ENCODE measurements at places on chromosomes 3 and 15. TPM values are rescaled to one million over a fixed set of nuclear protein-coding genes. Genes with fewer than 3 reads are reported as not detected.

DNA sequence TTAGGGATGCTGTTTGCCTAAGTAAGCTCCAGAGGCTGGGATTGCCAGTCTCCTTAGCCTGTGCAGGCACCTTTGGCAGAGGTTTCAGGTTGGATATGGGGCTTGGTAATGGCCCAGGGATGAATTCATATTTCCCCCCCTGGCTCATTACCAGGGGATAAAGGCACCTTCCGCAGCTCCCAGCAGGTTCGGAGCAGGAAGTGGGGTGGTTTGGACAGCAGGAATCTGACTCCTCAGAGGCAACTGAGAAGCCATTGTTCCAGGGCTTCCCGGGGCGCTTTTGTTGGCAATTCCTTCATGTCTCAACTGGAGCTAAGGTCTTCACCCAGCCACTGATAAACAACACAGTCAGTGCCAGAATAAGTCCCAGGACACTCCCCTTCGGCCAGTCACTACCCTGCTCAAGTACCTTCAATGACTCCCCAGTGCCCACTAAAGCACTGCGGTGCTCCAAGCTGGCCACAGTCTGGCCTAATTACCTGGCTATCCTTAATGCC lies 85.3 kb upstream of the SLC6A6 start:
- no peak for DNase-seq

COL6A5 gene
- not detected for total RNA-seq

DNA sequence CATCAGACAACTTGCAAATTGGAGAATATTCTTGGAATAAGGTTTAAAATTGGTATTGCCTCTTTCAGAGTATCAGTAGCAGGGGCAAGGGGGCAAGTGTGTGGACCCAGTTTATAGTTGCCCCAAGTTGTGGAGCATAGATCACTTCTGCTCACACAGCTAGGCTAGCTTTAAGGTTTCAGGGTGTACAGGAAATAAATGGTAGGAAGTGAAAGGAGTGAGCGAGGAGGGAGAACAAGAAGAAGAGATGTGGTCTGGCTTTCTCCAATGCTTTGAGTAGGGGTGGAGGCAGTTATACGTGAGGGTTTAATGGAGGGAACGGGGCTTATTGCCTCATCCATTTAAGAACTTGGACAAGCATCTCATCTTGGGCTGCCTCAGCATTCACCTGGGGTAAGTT lies 290.0 kb upstream of the CFAP20DC start:
- DNase-seq: no peak

MUC4 gene
- total RNA-seq: 0.11 TPM

DNA sequence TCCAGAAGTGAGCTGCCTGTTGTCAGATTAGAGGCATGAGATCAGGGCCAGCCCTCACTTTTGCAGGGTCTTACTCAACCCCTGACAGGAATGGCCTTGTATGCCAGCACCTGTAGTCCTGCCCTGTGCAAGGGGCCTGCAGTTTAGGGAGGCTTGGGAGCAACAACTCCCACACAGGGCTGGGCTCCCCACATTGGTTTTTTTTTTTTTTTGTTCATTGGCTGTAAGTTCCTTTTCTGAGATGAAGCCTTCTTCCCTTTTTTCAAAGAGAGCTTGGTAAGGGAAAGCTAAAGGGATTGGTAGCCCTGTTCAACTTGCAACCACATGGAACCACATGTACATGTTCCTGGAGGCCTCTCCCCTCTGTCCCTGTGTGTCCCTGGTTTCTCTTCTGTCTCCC lies 46.4 kb downstream of the TNFAIP8L3 start:
- no peak for DNase-seq

DNA sequence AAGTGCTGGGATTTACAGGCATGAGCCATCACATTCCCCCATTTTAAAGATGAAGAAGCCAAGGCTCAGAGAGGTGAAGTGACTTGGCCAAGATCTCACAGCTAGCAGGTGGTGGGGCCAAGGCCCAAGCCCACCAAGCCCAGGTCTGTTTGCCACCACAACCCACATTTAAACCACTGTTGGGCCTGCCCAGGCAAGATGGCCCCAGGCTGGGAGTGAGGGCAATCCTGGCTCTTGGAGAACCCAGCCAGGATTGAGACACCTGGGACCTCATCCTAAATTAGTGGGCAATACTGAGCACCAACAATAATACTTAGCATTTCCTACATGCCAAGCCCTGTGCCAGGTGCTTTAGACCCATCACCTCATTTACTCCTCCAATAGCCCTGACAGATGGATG lies 6.9 kb downstream of the IGDCC3 start:
- no peak for DNase-seq

DNA sequence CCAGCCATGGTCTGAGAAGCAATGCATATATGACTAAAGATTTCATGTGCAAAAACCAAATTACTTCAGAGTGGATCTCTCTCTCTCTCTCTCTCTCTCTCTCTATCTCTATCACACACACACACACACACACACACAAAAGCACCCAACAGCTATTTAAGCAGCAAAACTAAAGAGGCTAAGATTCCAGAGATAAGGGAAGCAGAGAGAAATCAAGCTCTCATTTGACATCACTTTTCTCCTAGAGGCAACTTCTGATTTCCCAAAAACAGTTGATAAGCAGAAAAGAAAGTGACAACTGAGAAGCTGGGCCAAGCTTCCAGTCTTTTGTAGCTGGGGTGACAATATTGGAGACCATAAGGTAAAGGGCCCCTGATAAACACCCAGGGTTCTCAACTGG lies 526.0 kb upstream of the NR2F2 start:
- no peak for DNase-seq

CTXND1 gene
- not detected for total RNA-seq

DNA sequence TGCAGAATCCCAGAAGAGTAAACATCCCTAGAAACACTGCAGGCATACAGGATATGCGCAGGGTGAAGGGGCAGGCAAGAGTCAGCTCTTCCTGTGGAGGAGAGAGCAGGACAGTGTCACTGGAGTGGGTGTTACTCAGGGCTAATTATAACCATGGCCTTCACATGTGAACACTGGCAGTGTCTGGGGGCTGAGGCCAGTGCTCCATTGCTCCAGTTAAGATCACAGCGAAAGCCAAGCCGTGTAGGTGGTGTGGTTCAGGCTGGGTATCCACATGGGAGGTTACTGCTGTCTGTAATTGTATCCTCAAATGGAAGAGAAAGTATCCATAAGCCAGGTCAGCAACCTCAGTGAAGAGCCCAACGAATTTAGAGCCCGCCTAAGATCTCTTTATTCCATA lies 84.6 kb downstream of the MESD start:
- no peak for DNase-seq

DNA sequence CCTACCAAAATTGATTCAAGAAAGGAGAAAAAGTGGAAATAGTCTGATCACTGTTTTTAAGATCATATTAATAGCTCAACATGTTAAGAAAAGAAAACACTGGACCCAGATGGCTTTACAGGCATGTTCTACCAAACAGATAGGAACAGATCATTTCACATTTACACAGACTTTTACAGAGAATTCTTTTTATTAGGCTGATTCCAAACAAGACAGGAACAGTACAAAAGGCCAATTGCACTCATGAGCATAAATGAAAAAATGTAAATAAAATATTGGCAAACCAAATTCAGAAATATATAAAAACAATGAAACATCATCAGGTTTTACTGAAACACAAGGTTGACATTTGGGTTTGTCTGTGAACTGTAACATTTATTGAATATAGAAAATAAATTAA lies 106.5 kb downstream of the WNT5A start:
- no peak for DNase-seq

SLC7A14 gene
- total RNA-seq: not detected

GRCh38 chr3:127427666-127428065 lies 139.8 kb upstream of the PRR20G start:
- DNase-seq: no peak

DNA sequence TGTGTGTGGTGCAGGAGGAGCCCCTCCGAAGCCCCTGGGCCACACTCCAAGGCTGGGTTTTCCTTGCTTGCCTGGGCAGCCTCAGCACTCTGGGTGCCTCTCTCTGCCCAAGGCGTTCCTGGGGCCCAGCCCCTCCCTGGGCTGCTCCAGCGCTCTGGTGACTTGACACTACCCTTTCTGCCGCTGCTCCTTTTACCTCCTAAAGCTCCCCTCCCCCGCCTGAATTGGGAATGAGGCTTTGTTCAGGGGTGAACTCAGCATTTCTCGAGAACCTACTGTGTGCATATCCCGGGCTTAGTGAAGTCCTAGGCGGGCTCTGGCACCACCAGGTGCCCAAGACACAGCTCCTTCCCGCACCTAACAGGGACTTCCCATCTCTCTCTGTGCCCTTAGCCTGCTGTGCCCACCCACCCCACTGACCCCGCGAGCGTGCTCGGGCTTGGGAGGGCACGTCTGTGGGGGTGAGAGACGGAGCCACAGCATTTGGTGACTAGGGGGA lies 1.2 kb upstream of the BAHD1 start:
- no peak for DNase-seq

DNA sequence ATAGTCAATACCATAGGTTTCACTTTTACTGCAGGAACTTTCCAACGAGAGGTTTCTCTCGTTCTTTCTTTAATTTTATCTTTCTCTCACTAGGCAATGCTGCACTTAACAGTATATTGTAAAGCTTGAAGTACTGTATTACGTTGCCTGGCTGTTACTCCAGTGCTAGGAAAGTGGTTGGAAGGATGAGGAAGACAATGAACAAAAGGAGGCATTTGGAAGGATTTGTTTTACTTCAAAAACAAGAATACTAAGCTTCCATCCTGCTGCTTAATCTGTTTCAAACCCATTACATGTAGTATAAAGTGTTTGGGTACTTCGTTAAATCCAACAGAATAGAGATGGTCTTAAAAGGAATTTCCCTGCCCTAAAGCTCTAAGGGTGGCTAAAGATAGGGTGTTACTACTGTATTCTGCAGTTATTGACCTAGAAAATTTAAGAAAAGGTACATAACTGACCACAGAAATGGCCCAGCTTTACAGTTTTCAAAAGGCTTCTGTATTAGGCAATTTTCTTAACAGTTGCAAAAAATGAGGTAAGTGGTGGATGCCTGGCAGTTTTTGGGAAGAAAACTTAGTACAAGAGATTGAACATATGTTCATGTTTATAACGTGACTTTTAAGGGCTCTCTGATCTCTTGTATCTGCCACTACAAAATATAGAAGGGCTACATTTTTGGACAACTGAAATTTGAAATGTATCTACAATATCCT lies 785 bp upstream of the IFT57 start:
- DNase-seq: peak; percentile 11

DNA sequence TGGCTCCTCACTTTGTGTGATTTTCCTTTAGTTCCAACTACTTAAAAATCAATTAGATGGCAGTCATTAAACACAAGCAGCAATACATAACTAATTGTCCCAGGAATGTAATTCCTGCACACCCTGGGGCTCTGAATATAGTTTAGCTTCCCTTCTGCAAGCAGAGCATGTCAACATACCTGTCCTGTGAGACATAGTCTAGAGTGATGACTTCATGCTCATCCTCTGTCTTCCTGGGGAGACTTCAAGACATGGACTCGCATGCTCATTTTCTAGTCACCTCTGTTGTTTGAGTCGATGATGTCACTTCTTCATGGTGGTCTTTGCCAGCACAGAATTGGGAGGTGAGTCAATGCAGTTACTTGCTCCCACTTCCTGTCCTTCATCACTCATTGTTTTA lies 15.7 kb downstream of the C3orf52 start:
- no peak for DNase-seq

GRCh38 chr3:183349421-183350157 lies 78.8 kb downstream of the MCF2L2 start:
- DNase-seq: no peak

RPS17 gene
- 2,567 TPM for total RNA-seq

DNA sequence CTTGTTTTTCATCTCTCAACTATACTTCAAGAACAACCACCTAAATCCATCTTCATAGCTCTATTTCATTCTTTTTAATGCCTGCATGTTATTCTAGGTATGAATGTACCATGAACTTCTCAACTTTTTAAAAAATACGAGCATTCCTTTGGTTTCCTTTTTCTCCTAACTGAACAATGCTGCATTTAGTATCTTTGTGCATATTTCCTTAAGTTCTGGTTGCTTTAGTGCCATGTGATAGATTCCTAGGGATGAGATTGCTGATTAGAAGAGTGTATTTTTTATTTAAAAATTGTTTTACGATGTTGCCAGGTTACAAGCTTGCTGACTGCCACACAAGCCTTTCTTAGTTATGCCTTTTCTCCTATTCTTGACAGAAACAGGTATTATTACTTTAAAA lies 34.7 kb downstream of the PEX5L start:
- DNase-seq: no peak

FSIP1 gene
- total RNA-seq: 0.65 TPM

GRCh38 chr3:12049675-12050074 lies 45.5 kb downstream of the SYN2 start:
- no peak for DNase-seq

- DNase-seq: no peak
Observed at GRCh38 chr15:66876731-66877476, 174.9 kb downstream of the SMAD6 start.

DNA sequence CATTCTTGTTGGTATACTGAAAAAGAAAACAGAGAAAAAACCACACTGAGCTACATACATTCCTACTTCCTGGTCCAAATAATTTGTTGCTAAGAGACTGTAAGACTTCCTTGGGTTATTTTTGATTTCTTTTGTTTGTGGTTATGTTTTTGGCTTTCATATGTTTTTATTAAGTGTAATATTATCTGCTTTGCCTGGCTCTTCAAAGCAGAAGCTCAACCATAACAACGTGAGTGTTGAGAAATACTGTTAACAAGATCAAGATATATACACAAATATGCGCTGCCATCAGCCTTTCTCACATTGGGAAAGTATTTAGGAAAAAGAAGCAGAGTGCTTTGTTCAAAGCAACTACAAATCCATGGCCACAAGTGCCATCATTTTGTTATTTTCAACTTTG lies 556.2 kb upstream of the CBLB start:
- DNase-seq: no peak

- DNase-seq: no peak
Observed at GRCh38 chr3:51916418-51916817, 13.3 kb upstream of the IQCF1 start.

- DNase-seq: no peak
Observed at GRCh38 chr15:69908590-69909420, 188.9 kb downstream of the TLE3 start.

BCL2A1 gene
- 2.3 TPM for total RNA-seq

LRRC2 gene
- 1.9 TPM for total RNA-seq

DNA sequence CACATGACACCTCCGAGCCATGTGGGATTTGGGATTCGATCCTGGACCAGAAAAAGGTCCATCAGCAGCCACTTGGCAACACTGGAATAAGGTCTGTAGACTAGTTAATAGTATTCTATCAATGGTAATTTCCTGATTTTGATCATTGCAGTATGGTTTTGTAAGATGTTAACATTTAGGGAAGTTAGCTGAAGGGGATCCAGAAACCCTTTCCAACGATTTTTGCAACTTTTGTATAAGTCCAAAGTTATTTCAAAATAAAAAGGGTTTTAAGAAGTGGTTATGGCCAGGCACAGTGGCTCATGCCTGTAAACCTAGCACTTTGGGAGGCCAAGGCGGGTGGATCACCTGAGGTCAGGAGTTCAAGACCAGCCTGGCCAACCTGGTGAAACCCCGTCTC lies 10.2 kb downstream of the BDH1 start:
- DNase-seq: no peak

Data from OCI-LY7 (cell line).